ENCODE measurements at places on chromosomes 5 and 9.

GRCh38 chr5:141560725-141561483 lies 57.9 kb downstream of the DIAPH1 start:
- peak; percentile 95 for DNase-seq

- DNase-seq, result no peak
Observed at GRCh38 chr9:124940521-124940893, 376 bp downstream of the GOLGA1 start.

GRCh38 chr9:86795047-86795442 lies 152.3 kb downstream of the GAS1 start:
- no peak for DNase-seq

GRCh38 chr9:135359764-135360163 lies 119.8 kb upstream of the PPP1R26 start:
- no peak for DNase-seq

GRCh38 chr5:122507581-122507980 lies 195.5 kb downstream of the SNCAIP start:
- DNase-seq, result no peak

GRCh38 chr5:172293054-172293744 lies 9.6 kb upstream of the UBTD2 start:
- peak; percentile 66 for DNase-seq

GRCh38 chr9:137341227-137341626 lies 39.2 kb upstream of the NRARP start:
- no peak for DNase-seq

- DNase-seq, result no peak
Observed at GRCh38 chr9:101738566-101739183, at the start of gene GRIN3A. TSS of gene GRIN3A (minus strand) at chr9:101738647. CDS start at chr9:101737979, 668 bp downstream.

DNA sequence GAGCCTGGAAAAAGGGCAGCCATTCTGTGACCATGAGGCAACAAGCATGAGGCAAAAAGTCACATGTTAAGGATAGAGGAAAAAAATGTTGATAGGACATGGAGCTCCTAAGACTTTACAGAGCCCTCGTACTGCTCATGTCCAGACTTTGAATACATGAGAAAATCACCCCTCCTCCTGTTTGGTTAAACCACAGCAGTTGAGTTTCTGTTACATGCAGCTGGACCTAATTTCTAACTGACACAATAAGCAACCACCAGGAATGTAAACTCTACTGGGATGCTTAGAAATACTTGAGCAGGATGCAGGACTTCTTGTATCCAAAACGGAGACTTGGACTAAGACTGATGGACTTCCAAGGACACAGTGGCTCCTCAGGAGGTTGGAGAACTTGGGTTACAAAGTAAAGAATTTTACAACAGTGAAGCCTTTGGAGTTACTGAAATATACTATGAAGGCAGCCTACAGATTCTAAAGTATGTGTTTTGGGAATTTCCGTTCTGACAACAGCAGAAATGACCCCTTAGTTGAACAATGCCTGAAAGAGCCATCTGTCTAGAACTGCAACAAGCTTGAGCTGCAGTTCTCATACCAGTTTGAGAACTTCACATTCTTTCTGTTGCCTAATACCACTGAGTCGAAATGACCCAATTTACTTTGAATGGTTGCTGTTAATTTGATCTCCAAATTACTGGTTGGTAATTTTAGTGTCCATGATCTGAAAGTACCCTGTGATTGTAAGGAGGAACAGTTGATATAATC lies 268.9 kb downstream of the PIK3R1 start:
- no peak for DNase-seq

GRCh38 chr5:97644206-97644605 lies 461.2 kb upstream of the RIOK2 start:
- DNase-seq, result no peak

- DNase-seq, result peak; percentile 70
Observed at GRCh38 chr9:136011703-136012496, 50.7 kb upstream of the UBAC1 start.

- no peak for DNase-seq
Observed at GRCh38 chr9:70494221-70494620, 79.8 kb upstream of the KLF9 start.

DNA sequence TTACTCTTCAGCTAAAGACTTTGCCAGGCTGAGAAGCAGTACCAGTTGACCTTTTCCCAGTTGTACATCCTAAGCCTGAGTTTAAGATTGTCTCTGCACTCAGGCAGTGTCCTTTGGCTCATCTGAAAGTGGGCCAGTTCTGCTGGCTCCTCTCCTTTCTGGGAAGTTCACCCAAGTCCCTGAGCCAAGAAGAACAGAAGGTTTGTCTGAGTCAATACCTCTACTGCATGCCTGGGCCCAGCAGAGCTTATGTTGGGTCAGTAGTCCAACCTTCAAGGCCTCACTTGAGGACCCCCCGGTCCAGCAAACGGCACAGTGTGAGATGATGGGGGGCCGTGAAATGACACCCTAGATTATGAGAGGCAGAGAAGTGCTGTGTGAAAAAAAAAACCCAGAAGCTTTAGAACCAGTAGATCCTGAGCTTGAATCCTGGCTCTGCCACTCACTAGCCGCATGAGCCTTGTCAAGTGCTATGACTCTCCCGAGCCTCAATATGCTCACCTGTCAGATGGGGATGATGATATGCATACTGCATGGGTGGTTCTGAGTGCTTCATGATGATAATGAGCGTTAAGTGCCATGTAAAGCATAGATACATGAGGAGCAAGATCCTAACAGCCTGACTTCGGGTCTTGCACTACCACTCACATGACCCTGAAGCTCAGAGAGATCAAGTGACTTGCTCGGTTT lies 156.0 kb downstream of the MACROH2A1 start:
- DNase-seq, result no peak

DNA sequence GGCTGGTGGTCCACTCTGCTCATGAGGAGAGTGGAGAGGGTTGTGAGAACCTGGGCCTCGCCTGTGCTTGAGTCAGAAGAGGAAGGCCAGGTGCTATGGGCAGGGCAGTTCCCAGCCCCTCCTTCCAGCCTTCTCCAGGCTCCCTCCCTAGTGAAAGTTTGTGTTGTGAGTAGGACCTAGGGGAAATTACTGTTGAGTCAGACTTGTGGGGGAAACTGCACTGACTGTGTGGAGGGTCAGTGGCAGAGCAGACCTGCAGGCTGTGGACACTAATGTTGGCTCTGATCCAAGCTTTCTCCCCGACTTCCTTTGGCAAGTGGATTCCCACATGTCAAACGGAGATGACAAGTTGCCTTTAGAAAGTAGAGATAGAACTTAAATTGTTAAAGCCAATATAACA lies 102.6 kb downstream of the ARHGAP26 start:
- no peak for DNase-seq

- no peak for DNase-seq
Observed at GRCh38 chr5:145921211-145921610, 15.2 kb upstream of the SH3RF2 start.

DNA sequence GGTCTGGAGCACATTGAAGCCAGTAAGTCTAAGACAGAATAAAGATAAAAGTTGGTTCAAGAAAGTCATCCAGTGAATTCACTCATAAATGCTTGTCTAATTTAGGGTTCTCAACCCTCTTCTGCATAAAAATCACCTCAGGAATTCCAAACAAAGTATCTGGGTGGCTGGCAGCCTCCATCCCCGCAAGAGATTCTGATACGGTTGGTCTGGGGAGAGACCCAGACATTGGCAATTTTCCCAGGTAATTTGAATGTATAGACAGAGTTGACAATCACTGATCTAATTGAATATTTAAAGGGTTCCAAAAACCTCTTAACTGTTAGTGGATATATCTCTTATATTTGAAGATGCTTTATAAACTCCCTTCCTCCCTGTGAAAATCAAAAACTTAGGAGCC lies 14.9 kb downstream of the ADAMTSL1 start:
- DNase-seq, result no peak

DNA sequence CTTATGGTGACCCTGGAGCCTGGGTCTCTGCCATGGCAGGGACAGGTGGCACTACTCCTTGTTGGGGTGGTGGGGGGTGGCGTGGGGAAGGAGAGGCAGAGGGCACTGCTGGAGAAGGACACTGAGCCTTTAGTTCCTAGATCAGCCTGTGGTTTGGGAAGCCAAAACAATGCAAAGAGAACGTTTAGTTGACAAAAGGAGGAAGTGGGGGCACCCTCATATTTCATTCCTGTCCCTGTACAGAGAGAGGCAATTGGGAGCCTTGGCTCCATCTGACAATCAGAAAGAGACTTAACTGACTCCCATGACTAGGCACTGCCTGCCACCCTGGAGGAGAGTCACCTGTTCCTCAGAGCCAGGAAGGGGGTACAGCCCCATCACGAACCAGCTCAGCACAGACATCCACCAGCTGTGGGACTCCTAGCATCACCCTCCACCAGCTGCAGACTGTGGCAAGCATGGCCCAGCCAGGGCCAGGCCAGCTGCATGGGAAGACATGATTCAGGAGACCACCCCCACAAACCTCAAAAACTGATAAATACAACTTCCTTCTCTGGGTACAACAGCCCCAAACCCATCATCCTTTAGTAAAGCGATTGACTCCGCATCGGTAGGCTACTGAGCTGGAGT lies 257.5 kb downstream of the HSPA4 start:
- DNase-seq, result no peak

- DNase-seq, result peak; percentile 34
Observed at GRCh38 chr5:150511578-150512367, 3.8 kb downstream of the NDST1 start.

DNA sequence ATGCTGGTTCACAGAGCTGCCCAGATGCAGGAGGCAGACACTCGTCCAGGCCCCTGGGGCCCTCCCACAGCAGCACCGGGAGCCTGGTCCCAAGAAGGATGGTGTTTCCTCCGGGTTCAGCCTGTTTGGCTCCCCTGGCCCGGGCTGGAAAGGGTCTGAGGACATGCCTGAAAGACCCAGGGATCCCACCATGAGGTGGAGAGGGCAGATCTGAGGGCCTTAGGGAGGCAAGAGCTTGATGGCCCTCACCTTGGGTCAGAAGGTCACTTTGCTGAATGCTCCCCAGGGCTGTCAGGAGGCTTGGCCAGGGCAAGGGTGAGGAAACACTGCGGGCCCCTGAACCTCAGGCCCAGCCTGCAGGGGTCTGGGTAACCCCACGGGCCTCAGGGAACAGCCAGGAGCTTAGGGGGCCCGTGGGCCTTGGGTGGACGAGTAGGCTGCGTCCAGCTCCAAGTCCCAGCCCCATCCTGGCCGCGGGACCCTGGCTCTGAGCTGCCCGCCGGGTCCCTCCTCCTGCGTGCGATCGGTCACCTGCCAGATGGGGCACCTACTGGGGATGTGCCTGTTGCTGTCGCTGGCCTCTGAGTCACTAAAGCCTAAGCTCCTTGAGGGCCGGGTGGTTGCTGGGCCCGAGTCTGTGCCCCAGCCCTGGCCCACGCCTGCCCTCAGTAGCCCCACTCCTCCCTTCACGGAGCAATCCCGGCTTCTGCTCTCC lies 106.2 kb downstream of the ZNF354C start:
- DNase-seq, result no peak

GRCh38 chr9:21556581-21557427 lies 74.7 kb upstream of the IFNE start:
- no peak for DNase-seq

DNA sequence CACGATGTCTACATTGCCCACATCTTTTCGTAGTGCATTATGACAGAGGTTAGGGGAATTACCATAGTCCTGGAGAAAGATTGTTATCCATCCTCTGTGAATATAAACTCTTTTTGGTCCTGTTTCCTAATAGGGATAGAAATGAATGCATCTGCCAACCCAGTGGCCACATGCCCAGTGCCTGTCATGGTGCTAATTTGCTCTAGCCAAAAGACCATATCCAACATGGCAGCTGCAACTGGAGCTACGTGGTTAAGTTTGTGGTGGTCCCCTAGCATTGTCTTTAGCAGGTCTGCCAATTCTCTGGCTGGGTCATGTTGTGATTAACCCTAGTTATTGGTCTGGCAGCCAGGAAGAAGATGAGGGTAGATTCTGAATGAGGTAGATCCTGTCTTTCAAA lies 87.5 kb downstream of the FGF18 start:
- DNase-seq, result no peak

DNA sequence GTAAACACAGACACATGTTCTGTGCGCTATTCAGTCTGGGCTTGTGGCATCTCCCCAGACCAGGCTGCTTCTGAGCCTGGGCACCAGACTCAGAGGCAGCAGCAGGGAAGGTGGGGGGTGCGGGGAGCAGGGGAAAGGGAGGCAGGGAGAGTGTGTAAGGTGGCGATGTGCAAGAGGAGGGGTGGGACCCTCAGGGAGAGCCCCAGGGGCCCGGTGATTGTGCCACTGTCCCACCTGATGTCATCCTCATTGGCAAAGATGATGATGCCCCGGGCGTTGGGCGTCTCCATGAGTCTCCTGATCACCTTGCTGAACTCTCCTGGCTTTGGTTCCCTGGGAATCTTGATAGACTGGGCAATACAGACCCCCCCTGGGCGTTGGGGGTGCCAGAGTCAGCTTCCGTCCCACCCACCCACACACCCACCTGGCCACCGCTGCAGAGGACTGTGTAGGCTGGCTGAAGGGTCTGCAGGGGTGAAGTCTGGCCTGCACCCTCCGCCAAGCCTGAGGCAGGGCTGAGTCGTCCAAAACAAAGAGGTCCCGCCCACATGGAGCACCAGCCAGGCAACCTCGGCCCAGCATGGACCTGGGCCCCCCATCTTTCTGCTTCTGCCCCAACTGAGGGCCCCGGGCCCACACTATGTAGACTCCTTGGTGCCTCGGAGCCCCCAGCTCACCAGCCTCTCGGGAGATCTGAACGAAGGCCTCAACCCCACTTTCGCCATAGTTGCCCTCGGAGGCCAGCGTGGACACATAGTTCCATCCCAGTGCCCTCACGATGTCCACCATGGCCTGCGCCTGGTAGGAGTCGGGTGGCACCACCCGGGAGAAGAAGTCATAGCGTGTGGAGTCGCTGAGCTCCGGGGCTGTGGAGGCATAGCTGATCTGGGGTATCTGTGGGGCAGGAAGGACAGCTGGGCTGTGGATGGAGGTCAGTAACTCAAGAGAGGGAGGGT lies 3.7 kb downstream of the GRM6 start:
- no peak for DNase-seq

DNA sequence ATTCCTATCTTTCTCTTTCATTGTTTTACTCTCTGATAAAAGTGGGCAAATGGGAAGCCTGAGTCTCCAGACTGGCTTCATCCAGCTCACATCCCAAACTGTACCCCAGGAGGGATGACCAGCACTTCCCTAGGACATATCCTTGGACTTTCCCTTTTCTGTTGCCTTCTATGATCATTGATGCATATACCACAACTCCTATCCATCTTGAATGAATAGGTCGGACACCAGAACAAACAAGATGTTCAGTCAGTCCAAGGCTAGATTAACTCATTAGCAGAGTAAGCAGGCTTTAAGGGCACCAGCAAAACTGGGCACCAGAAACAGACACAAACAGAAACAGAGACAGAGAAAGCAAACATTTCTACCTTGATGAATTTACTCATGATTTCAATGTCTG lies 159.1 kb upstream of the RGMB start:
- DNase-seq, result no peak
